ENCODE measurements at places on chromosomes 5 and 9. TPM values are rescaled to one million over a fixed set of nuclear protein-coding genes. Genes with fewer than 3 reads are reported as not detected.

- DNase-seq: no peak
These were observed 474.2 kb downstream of the EFNA5 start for GRCh38 chr5:107196500-107197059.

DNA sequence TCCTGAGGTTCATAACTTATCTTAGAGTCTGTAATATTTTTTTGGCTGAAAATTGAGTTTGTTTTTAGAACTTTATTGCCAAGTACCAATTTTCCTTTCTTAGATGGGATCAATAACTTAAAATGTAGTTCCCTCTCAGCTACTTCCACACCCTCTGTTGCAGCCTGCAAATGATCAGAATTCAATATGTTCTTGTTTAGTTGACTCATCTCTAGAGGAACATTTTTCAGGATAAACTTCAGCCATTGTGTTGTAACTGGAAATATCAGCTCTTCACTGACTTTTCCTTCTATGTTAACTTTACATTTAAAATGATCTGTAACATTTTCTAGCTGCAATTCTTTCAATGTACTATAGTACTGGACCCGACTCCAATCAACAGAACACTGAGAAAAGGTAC lies 115.7 kb downstream of the ESM1 start:
- no peak for DNase-seq

DNA sequence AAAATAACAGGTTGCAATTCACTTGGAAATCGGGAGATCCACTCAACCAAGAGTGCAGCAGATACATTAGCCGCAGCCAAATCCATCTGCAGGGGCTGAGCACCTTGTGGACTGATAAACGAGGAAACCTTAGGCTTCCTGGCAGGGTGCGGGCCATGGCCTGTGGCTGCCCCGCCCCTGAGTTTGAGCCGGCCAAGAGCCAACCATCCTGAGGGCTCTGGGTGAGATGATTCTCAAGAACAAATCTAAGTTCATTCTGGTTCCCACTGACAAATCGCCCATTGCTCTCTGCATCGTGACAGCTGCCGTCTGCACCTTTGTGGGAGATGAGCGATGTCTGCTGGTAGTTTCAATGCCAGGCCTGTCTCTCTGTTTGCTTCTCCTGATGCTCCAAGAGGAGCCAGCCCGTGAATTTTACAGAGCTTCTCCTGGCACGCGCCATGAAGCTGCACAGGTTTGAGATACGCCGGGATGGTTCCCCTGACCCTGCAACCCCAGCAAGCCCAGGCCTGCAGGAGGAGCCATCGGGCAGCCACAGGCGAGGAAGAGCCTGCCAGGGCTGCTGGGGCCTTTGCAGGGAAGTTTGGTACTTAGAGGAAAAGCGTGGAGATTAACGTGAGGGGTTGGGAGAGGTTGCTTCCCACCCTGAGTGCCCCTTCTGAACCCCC lies 154.0 kb downstream of the OLFM1 start:
- DNase-seq: no peak

GRCh38 chr9:18269561-18269960 lies 204.4 kb upstream of the ADAMTSL1 start:
- no peak for DNase-seq

DNA sequence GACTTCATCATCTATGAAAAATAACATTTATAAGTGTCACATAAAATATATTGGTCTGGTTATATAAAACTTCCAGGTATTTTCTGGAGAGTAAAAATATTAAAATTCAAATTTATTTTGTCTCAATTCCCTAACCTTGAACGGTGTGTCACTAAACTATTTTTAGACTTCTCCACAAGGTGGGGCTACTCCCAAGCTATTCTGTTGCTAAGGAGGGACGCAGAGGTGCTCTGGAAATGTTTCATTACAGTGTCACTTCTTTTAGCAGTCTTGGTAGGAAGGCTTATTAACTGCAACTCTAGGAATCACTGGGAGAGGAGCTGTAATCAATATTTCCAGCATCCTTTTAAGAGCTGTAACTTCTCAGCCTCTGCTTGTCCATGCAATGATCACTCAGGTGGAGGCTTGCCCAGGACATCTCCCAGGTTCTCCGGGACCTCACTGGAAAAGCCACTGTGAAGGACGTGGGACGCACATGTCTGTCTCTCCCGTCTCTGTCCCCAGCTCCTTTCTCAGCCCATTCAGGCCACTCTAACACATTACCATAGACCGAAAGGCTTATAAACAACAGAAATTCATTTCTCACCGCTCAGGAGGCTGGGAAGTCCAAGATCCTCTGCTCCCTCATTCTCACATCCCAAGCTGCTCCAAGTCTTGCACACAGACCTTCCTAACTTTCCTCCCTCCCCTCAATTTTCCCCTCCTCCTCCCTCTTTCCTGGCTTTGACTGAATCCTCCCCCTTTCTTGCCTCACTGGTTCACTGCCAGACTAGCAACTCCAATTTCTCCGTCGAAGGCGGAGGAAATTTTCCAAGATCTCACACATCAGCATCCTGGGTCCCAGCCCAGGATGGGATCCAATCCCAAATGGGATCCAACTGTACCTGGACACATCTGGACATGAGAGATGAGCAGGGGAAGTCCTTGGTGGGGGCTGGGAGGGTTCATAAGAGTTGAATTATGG lies 32.7 kb upstream of the DNAH5 start:
- DNase-seq: peak; percentile 24

GRCh38 chr9:87513161-87513560 lies 15.5 kb downstream of the DAPK1 start:
- no peak for DNase-seq

Gene REXO4
- total RNA-seq: 9.9 TPM

DNA sequence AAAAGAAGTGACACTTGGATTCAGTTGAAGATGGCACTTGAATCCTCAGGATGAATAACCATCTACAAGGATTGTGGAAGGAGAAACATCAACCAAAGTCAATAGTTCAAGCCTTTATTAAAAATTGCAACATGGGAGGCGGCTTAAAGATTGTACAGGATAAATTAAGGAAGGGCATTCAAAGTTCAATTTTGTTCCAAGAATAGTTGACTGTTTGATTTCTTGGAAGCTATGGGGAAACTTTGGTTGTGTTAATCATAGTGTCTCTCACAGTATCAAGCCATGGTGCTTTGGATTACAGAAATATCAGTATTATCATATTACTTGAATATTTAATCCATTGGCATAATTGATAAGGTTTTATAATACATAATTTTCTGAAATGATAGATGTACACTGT lies 1844.3 kb downstream of the MAT2B start:
- DNase-seq: no peak

GRCh38 chr9:84439250-84439649 lies 98.7 kb upstream of the SLC28A3 start:
- no peak for DNase-seq

GRCh38 chr5:52776116-52776515 lies 11.6 kb upstream of the ITGA1 start:
- DNase-seq: no peak

Gene SPINK7
- total RNA-seq: not detected

- no peak for DNase-seq
These were observed 304.4 kb downstream of the MAN2A1 start for GRCh38 chr5:109994135-109994534.

Gene GARIN3
- total RNA-seq: not detected

- no peak for DNase-seq
These were observed 71.7 kb downstream of the ZNF462 start for GRCh38 chr9:106934442-106935238.

DNA sequence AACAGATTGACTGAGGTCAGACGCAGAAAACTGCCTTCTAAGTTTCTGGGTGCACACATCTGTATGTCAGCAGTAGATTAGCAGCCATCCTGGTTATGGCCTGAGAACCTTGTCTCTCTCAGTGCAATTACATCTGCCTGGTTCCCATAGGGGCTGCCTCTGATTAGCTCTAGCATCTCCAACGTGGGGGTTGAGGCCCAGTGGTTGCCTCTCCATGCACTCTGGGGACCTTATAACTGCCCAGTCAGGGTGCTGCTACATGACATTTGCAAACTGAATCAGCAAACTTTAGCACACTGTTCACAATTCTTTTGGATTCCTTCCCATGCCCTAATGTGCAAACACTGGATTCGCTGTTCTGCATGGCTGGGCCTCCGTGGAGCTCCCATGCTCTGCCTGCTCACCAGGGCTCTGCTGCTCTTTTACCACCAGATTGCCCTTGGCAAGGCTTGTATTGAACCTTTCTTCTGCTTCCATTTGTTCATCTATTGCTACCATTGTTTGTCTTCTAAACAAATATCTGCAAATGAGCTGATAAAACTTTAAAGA lies 36.2 kb downstream of the SNX18 start:
- DNase-seq: no peak

- DNase-seq: no peak
These were observed 173.8 kb downstream of the ADAMTS6 start for GRCh38 chr5:65307931-65308330.

- DNase-seq: no peak
These were observed 80.5 kb downstream of the PAPPA start for GRCh38 chr9:116234081-116234480.

- DNase-seq: no peak
These were observed 1.1 kb upstream of the ANXA2R start for GRCh38 chr5:43041110-43041668.

- DNase-seq: no peak
These were observed 25.3 kb upstream of the EFNA5 start for GRCh38 chr5:107696080-107696479.

DNA sequence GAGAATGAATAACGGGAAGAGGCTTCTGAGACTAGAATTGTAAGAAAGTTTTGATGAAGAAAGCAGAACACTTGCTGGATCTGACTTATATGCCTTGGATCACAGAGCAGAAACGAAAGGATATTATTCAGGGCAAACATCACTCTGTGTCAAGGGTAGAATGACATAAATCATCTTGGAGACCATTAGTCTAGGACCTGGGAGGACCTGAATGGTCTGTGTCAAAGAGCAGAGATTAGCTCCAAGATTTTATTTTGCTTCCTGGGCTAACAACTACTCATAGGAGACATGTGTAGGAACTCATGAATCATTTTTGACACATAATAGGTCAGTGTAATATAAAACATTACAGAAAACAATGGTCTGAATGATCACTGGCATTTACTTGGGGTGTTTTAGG lies 417.9 kb downstream of the SLCO4C1 start:
- DNase-seq: no peak

Gene WASHC1
- 5.6 TPM for total RNA-seq
